GM19239 (cell line): ENCODE measurements at places on chromosomes 7 and 10.

DNA sequence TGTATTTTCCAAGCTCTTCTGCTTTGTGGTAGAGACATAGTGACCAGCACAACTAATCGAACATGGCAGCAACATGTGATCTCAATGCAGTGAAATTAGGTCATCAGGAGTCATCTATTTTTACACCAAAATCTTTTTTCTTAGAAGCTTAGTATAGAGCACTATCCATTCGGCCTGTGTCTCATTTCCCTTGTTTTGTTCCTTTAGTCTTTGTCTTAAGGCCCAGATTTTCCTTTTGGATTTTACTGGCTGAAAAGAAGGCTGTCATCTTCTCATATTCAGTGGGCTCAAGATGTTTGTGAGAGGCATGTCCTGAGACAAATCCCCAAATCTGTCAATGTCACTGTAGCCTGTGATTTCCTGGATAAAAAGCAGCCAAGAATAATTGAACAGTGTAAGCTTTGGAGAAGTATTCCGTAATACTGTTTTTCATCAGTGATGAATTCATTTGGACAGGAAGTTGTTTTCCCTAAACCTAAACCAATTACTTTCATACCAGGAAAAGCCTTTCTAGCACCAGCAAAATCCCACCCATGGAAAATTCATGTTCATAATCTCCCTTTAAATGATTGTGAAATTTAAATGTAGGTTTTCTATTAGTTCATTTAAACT is 55.2 kb downstream of the MAGI2 start:
- no peak for DNase-seq

DNA sequence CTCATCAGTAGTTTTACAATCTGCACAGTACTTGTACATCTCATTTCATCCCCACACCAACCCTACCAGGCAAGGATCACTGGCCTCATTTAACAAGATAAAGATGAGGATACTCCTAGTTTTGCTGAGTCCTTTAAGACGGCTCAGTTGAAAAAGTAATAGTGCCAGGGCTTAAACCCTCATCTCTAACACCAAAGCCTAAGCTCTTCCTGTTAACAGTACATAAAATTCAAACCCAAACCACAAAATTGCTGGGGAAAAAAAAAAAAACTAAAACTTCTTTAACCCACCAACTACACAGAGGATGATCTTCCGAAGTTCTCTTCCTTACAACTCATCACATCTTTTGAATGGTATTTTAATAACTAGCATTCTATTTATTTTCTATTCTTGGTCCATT is 1.3 kb downstream of the SAR1A start:
- DNase-seq: no peak

DNA sequence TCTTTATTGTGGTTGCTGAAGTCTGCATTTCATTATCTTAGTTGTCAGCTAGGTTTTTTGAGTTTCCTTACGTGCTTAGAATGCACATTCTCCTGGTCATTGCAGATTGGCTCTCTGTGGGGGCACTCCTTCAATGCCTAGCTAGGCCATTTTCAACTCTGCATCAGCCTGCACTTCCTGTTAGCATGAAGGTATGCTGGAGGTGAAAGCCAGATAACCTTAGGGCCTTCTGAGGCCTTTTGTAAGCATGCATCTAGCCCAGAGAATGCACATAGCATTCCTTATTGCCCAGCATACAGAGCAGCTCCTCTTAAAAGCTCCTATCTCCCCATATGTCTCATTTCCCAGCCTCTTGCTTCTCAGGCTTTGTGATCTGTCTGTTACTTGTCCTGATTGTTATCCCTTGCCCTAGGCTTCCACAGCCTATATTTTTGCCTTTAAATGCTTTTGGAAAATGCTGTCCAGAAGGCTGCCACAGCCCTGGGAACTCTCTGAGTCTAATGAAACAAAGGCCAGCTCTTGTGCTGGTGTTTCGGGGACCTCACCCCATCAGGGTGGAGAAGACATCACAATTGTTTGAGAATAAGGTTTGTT is 108.1 kb upstream of the IGFBP3 start:
- DNase-seq: no peak

DNA sequence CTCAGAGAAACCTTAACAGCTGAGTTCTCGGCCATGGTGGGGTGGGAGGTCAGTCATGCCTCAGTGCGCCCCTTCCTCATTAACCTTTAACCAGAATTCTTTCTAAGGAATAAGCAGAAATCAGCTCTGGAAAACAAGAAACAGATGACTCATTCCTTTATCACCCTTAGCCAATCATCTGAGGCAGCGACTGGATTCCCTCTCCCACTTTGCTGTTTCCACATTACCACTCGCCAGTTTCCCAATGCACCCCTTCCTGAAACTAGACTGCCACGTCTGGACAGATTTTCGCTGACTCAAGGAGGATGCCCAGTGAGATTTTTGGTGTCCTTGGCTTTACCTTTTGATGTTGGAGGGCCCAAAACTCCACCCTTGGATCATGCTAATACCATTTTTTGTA is 223.8 kb downstream of the PLXDC2 start:
- no peak for DNase-seq

GRCh38 chr7:37284805-37285231 is 163.8 kb downstream of the ELMO1 start:
- peak; percentile 23 for DNase-seq

- DNase-seq: no peak
These were observed 9.2 kb downstream of the OR2A5 start for GRCh38 chr7:144057954-144058353.

DNA sequence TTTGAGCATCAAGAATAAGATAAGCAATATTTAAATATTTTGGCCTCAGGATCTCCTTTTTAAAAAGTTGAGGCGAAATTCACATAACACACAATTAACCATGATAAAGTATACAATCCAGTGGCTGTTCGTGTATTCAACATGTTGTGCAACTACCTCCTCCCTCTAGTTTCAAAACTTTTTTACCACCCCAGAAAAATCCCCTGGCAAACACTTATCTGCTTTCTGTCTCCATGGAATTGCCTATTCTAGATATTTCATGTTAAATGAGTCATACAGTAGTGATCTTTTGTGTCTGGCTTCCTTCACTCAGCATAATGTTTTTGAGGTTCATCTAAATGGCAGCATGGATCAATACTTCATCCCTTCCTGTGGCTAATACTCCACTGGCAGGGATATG is 31.8 kb upstream of the IL15RA start:
- DNase-seq: no peak

DNA sequence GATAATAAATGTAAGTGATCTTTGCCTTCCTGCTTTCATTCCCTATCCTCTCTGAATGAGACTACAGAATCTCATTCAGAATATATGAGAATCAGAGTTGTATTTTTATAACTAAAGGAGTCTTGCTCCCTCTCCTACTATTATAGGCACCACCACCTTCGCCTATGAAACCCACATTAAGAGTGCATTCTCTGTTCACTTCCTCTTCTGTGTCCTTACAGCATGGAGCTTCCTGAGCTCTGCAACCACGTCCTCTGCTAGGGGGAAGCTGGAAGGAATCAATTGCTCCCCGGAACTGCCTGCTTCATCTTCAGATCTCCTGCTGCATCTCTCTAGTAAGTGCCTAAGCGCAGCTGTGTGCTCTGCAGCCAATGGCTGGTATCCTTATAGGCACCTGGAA is 820.7 kb downstream of the GRID1 start:
- DNase-seq: no peak

GRCh38 chr7:157151626-157152339 is 13.1 kb downstream of the UBE3C start:
- no peak for DNase-seq

DNA sequence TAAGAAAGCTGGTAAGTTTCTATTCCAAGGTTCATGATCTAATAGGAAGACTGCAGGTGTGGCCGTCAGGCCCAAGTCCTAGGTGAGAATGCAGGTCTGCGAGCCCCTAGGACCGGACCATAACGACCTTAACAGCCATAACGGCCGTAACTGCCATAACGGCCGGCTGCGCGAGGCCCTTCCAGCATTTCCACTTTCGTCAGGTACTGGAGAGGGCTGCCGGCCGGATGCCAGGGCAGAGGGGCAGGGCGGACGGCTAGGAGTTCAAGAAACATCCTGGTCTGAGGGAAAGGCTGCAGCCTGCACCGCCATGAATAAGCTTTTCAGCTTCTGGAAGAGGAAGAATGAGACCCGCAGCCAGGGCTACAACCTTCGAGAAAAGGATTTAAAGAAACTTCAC is at the start of gene ANKRD7:
TSS of gene ANKRD7 (plus strand) at position 184 of the 400 bp plus-strand sequence. CDS start at position 311, 127 bp downstream.
- no peak for DNase-seq
